AG20443 (cell line): ENCODE measurements at places on chromosomes 12 and 14.

GRCh38 chr12:120490833-120491512 lies 4.9 kb upstream of the DYNLL1 start:
- DNase-seq, result no peak

GRCh38 chr14:55107766-55108554 lies 21.1 kb upstream of the LGALS3 start:
- peak; percentile 96 for DNase-seq

GRCh38 chr12:67148265-67148664 lies 120.9 kb upstream of the CAND1 start:
- no peak for DNase-seq

- no peak for DNase-seq
Measured at GRCh38 chr12:39441189-39441962, 1.5 kb downstream of the KIF21A start.

DNA sequence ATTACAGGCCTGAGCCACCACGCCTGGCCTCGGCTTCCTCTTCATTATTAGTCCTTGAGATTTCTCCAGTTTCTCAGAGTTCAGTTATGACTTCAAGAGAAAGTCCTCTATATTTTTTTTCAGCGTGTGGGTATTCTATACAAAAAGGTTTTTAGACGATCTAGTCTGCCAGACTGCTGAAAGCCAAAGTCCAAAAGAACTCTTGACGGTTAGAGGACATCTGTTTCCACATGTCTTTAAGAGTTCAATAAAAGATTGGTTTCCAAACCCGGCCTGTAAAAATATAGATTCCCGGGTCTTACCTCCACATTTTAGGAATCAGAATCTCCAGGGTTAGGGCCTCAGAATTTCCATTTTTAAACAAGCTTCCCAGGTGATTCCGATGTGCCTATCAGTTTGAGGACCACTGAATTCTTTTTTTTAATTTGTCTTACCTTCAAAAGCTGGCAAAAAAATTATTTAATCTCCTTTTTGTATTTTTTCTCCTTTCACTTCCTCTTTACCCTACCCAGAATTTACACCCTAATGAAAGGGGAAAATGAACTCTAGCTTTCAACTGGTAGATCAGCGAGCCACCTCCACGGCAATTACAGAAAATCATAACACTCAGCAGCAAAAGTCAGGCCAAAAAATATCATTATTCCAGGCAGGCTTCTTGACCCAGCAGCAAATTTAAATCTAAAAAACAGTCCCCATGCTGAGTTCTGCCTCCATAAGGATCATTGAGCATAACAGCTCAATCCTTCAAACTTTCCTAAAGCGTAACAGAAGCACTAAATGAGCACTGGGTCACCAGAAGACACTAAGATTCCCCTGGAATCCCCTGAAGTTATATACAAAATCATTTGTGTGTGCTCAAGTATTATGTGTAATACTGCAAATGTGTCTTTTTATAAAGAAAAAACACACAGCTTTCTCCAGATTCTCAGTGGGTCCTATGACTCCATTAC lies 8.7 kb downstream of the NT5DC3 start:
- no peak for DNase-seq

DNA sequence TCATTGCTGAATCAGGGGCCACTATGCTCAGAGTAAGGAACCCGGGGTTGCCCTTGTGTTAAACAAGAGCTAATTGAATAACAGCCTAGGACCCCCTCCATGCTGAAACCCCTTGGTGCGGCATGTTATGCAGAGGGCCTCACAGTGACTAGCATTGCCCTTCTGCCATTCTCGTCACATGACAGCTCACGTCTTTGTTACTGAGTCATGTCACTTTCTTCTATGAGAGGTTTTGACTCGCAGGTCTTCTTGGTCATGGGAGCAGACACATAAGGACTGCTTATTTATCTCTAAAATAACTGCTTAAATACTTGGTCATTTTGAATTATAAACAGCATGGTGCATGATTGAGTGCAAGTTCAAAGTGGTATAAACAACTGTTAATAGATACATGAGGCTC lies 24.9 kb downstream of the TCTN1 start:
- no peak for DNase-seq

- DNase-seq, result peak; percentile 58
Measured at GRCh38 chr14:68384335-68384734, 408.5 kb downstream of the ZFP36L1 start.

- DNase-seq, result peak; percentile 22
Measured at GRCh38 chr12:47190271-47190750, 110.6 kb upstream of the AMIGO2 start.

DNA sequence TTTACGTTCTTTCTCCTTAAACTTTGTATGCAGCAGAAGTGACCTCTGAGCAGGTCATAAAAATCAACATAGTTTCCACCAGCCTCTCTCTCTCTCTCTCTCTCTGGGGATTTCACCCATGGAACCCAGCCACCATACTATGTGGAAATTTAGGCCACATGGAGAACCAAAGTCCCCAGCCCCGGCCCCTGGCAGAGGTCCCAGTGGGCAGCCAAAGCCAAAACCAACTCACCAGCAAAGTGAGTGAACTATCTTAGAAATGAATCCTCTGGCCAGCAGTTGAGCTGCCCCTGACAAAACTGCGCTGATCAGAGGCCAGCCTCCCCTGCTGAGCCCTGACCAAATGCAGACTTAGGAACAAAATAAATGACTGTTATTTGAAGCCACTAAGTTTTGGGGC lies 9.2 kb downstream of the DUSP6 start:
- DNase-seq, result peak; percentile 16

- DNase-seq, result no peak
Measured at GRCh38 chr12:131002216-131002631, 48.5 kb downstream of the ADGRD1 start.

GRCh38 chr14:101116486-101117130 lies 213.1 kb upstream of the RTL1 start:
- no peak for DNase-seq

GRCh38 chr12:130224613-130225012 lies 62.3 kb downstream of the FZD10 start:
- no peak for DNase-seq
